ENCODE measurements at places on chromosomes 2 and 18.

- no peak for DNase-seq
Observed at GRCh38 chr18:446941-447560, 53.5 kb downstream of the COLEC12 start.

DNA sequence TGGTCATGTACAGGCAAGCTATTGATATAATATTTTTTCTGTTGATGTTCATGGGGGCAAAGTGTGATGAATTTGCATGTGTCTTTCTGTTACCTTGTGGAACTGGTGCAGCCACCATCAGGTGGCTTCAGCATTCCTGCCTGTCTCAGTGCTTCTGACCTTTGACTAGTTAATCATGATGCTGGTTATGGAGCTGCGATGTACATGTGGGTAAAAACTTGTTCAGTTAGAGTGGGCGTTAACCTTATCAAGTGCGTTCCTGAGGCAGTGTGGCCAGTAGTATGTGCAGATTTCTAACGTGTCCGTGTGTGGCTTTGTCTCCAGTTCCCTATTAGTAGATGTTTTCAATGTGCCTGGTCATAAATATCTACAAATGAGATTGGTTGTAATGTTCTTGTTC is 127.4 kb upstream of the ZSWIM2 start:
- no peak for DNase-seq

GRCh38 chr2:134558208-134558830 is 160.5 kb downstream of the TMEM163 start:
- DNase-seq: no peak

DNA sequence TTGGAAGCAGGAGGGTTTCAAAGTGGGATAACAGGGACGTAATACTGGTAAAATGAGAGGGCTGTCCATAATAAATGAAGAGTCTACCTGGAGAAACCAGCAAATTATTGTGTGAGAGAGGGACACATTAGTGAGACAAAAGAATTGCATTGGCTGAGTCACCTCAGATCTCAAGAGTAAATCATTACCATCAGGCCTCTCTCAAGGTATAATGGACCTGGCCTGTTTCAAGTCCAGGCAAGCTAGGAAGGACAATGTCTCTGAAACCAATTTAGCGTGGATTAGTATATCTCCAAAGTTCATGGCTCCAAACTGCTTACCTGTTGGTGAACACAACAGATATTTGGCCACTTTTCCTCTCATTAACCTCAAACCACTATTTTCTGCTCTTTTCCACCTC is 471.4 kb downstream of the CMPK2 start:
- DNase-seq: no peak

DNA sequence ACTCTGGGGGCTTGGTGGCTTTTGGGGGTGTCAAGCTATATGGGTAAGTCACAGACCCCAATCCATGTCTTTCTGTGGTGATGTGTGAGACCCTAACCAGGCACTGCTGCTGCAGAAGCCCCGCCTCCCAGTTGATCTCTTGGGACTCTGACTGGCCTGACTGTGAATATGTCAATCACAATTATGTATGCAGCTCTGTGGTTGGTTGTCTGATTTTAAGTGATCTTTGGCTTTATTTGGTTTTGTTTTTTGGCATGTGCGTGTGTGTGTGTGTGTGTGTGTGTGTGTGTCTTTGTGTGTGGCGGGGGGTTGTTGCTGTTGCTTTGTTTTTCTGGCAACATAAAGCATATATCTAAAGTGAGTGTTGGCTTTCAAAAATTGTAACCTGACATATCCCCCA is 78.5 kb upstream of the GLS start:
- DNase-seq: no peak

- DNase-seq: no peak
Observed at GRCh38 chr2:134405611-134406081, 151.8 kb downstream of the MGAT5 start.

- no peak for DNase-seq
Observed at GRCh38 chr2:102025016-102025501, 33.3 kb downstream of the IL1R2 start.

DNA sequence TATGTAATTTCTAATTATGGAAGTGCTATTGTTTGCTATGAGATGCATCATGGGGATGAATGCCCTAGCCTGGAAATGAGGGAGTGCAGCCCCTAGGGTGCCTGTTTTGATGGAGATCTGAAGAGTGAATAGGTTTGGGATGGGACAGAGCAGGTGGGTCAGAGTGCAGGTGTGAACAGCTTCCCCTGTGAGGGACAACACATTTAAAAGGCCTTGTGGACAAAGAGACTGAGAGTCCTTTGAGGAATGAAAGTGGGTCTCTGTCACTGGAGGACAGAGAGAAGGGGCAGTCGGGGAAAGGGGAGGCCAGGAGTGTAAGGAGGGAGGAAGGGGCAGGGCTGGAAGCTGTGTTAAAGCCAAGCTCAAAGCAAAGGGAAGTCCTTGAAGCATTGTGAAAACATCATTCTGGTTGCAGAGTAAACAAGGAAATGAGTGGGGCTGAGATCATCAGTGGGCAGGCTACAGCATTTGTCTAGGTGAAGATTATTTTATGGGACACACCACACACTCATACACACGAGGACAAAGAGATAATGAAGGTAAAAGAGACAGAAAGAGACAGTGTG is 877.6 kb downstream of the SLC4A3 start:
- DNase-seq: peak; percentile 68

DNA sequence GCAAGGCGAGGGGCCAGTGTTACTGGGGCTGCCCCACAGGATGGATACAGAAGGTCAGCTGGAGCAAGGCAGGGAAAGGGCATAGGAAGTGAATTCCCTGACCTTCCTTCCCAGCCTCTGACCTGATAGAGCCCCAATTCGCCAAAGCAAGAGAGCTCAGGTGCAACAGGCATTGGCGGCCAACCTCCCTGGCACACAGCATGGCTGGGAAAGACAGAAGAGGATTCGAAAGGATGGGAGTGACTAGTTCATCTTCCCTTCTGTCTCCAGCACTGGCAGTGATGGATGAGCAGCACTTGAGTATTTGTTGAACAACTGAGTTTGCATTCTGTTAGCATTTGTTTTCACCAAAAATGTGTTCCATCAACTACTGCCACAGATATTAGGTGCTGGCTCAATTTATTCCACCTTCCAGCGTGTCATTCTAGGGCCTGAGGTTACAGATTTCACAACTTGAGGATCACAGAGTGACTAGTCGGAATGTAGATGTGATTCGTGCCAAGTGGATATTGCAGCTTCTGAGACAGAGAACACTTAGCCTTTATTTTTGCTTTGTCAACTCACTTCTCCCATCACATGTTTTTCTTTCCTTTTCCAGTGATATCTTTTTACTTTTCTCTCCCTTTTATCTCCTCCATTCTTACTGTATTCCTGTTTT is 6.2 kb downstream of the COPS8 start:
- no peak for DNase-seq

DNA sequence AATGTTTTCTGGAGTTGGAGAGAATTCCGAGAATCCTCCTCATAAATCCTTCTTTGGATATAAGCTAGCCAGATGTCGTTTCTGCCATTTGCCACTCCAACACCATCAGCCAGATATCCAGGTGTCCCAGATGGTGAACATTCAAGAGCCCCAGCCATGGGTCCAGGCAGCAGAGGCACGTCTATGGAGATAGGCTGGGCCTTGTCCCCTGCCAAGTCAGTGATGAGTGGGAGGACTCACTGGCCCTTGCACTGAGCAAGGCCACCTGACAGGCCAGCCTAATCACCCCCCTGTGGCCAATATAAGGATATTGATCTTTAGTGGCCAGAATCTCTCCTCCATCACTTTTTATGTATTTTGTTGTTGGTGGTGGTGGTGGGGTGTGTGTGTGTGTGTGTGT is 28.0 kb downstream of the ARID5A start:
- DNase-seq: no peak
